Osteocyte (in vitro differentiated cells): ENCODE measurements at places on chromosomes 3 and 15.

GRCh38 chr15:42911058-42911592, 9.5 kb downstream of the TTBK2 start:
- peaks cover 6% of the 10 kb centered on the region for H3K4me1 ChIP-seq
- H3K27me3 ChIP-seq = no peaks in the 10 kb centered on the region
- no peak overlapping the region for H3K4me3 ChIP-seq
- no peak for DNase-seq
- H3K36me3 ChIP-seq = no peaks in the 10 kb centered on the region

GRCh38 chr15:63318344-63318743, 40.9 kb downstream of the APH1B start:
- peaks cover 5% of the 10 kb centered on the region for H3K4me1 ChIP-seq
- no peak overlapping the region for H3K4me3 ChIP-seq
- no peaks in the 10 kb centered on the region for H3K36me3 ChIP-seq

- H3K27me3 ChIP-seq = no peaks in the 10 kb centered on the region
- H3K27ac ChIP-seq = no peak overlapping the region
- no peak for DNase-seq
- H3K4me1 ChIP-seq = peaks cover 12% of the 10 kb centered on the region
- H3K4me3 ChIP-seq = no peak overlapping the region
These were observed 103.9 kb downstream of the SUCLG2 start for GRCh38 chr3:67550541-67550940.

- H3K36me3 ChIP-seq = peaks cover 4% of the 10 kb centered on the region
- no peaks in the 10 kb centered on the region for H3K27me3 ChIP-seq
These were observed 269.2 kb downstream of the PDCD6IP start for GRCh38 chr3:34067536-34068051.

DNA sequence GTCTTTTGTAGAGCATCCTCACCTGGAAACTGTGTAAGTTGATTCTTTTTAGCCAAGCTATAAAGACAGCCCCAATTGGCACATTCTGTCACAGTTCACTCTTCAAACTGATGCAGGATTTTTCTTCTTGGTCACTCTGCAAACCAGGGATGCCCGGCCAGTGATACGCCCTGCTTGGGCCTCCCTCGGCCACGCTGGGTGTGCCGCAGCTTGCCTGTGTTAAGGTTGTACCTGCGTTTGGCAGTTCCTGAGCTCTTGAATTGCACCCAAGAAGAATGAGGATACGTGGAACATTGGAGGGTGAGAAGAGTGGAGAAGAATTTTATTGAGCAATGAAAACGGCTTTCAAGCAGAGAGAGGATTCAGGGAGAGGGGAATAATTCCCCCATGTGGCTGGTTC, 49.9 kb downstream of the PSMD6 start:
- peaks cover 7% of the 10 kb centered on the region for H3K36me3 ChIP-seq
- H3K27ac ChIP-seq = no peak overlapping the region

DNA sequence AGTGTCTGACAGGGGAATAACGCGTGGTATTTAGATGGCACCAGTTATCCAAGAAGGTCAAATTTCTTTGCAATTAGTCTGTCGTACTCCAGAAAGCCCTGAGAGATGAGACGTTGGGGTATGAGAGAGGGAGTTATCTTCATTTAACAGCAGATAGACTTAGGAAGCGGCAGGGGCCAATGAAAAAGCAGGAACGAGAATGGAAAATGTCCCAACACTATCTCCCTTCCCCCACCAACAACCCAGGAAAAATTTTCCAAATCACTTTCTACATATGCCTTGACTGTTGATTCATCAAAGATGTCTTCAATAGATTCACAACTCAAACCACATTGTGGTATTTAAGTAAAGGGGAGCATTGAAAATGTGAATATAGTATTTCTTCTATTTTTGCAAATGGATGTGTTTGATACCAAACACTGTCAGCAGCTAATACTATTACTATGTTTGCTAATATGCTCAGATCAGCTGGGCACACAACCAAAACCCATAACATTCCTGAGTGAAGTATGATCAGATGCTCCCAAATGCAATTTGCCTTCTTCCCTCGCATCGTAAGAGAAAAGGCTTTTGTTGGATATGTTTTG, 13.3 kb upstream of the GREM1 start:
- H3K27me3 ChIP-seq = no peaks in the 10 kb centered on the region
- peaks cover 16% of the 10 kb centered on the region for H3K4me1 ChIP-seq
- DNase-seq = no peak
- no peaks in the 10 kb centered on the region for H3K36me3 ChIP-seq
- no peak overlapping the region for H3K4me3 ChIP-seq
